ENCODE measurements at places on chromosomes 11 and 22.

DNA sequence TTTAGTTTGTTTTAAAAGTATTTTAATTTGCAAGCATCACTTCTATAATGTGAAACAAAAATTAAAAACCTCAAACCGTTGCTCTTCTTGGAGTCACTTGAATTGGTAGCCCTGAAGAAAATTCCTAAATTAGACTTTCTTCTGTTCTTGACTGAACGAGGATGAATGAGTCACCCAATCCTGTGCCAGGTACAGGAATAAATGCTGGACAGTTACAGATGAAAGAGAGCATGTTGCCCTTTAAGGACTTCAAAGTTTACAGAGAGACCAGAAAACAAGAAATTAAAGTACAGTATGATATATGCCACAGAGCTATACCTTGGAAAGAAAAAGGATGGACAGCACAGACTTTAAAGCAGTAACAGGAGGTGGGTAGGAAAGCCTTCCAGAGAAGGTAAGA is 41.3 kb upstream of the CXCR5 start:
- no peak for DNase-seq

DNA sequence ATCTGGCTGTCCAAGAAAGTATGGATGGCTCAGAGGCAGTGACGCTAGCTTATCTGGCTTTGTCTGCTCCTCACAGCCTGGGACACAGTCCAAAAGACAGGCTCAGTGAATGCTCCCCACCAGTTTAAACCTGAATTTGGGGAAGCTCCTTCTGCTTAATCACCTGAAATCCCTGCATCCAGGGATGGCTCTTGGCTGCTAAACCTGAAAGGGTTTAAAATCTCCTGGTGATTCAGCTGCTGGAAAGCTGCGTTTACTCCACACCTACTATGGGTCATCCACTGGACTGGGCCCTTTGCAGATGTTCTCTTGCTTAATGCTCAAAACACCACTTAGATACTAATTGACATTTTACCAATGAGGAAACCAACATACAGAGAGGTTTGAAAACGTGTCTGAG is 302.0 kb upstream of the NARS2 start:
- no peak for DNase-seq

DNA sequence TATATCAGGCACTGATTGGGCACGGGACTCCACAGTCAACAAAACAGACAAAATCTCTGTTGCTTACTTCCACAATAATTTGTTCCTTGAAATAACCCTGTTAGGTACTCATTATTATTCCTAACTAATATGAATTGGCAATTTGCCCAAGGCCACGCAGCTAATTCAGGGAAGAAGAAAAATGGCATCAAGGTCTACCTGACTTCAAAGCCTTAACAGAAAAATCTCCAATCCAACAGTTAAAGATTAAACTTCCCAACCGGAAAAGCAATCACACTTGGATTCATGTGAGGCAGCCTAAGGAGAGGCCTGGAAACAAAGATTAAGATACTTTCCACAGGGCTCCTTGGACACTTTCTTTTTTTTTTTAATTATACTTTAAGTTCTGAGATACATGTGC is 68.9 kb downstream of the PRCP start:
- no peak for DNase-seq

DNA sequence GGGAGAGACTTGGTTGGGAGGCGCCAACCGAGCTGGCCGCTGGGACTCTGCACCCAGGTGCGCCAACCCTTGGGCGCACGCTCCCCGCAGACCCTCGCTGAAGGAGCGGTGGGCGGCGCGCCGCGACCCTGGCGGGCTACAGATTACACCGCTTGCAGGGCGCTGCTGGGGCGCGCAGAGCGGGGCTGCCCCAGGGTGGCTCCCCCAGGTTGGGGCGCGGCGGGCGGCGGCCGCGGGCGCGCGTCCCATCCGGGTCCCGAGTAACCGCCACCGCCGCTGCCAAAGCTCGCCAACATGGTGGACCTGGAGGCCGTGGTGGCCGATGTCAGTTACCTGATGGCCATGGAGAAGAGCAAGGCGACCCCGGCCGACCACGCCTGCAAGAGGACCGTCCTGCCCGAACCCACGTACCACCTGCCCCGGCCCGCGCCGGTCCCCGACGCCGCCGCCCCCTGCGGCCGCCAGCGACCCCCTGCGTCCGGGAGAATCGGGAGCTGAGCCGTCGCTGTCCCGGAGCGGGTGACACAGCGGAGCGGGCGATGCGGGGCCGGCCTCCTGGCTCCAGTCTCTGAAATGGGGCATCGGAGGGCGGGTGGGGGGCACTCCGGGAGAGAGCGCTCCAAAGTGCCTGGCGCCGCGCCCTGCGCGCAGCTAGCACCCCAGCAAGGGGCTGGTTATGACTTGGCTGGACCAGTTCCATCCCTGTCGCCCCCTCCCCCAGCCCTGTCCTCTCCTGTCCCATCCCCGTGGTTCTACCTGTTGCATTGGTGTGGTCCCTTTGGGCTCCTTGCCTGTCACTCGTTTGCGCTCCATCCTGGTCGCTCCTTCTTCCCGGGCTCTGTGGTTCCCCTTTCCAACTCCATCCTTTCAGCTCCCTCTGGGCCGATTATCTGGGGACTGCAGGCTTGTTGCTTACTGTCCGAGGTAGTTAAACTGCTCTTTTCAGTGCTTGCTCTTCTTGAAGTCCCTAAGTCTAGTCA is 143.3 kb upstream of the GRK3 start:
- DNase-seq, result no peak

GRCh38 chr11:70111269-70112016 is 33.3 kb downstream of the ANO1 start:
- DNase-seq, result no peak
